DMS153 (cell line): ENCODE measurements at places on chromosomes 5 and 9.

DNA sequence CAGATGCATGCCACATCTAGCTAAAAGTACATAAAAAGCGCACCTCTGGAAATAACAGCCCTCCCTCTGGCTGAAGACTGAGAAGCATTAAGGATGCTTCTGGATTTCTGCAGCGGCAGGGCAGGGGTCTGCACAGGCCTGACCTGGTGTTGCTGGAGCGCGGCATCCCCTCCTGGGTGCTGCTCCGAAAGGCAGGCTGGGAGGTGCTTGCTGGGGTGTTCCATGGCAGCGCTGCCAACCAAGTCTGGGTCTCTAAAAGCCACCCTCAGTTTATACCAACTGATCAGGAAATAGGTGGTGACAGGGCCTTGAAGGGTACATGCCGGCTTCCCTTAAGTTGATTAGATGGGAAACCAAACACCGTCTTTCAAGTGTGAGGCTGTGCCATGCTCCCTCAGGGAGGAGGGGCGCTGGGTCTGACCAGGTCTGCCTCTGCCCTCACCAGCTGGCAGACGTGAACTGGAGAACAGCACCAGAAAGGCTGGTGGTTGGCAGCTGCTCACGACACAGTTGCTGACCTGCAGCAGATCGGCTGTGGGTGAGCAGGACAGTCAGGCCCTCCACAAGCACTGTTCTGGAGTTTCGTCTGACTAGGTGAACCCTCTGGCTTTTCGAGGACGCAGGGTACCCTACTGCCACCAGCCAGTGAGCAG is 81.6 kb downstream of the DAP start:
- DNase-seq = no peak

DNA sequence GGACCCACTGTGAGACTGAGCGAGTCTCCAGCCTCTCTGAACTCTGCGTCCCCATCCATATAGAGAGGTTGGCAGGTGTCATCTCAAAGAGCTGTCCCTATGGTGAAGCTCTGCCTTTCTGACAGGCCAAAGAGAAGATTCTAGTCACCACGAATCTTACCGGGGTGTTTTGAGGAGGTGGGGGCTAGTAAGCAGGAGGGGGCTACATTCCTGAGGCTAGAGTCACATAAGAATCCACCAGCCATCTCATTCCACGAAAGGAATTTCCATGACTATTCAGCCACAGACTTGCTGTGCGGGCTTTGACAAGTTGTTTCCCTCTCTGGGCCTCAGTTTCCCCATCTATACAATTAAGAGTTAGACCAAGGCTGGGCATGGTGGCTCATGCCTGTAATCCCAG is 16.3 kb downstream of the PDGFRB start:
- no peak for DNase-seq

- DNase-seq = no peak
These were observed 78.8 kb upstream of the TNFAIP8 start for GRCh38 chr5:119276978-119277377.

DNA sequence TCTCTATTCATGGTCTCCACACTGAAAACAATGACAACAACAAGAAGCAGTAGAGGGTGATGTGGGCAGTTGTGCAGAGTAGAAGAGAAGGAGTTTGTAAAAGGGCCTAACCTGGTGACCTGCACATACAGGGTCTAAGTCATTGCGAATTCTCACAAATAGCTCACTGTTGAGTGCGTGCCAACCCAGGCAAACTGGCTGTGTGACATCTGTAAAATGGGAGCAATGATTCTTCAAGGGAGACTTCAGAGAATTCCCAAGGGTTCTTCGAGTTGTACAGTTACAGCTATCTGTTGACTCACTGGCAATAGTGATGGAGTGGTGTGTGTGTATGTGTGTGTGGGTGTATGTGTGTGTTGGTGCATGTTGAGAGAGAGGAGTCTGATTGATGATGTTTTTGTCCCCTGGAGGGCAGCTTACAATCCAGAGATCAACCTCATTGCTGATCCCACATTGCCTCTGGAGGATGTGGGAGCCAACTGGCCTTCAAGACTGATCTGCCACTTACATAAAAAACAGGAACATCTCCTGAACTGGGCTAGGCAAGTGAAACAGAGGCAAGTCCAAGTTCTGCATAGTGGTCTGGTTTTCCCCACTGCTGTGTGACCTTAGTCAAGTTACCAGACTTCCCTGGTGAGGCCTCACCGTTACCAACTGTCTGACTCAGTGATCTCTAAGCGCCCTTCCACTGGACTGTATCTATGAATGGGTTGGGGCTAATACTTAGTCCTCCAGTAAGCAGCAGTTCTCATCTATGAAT is 3.2 kb downstream of the FAT2 start:
- DNase-seq = no peak

DNA sequence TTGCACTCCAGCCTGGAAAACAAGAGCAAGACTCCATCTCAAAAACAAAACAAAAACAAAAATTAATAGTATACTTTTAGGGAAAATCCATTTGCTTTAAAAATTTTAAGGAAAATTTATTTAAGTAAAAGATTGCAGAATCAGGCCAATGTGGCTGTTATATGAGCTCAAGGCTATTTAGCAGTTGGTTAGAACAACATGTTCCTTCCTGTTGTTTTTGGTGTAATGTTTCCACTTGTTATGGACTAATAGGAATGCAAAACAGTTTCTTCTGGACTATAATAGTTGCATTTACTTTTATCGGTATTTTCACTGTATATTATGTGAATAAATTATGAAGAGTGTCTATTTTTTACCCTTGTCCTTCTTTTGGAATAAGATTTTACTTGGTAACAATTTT is 3.0 kb upstream of the CDC42SE2 start:
- DNase-seq = no peak

GRCh38 chr9:1404940-1405339 is 354.8 kb downstream of the DMRT2 start:
- no peak for DNase-seq

- no peak for DNase-seq
These were observed 18.7 kb downstream of the INIP start for GRCh38 chr9:112699230-112699629.

GRCh38 chr5:131814990-131815389 is 18.2 kb upstream of the FNIP1 start:
- no peak for DNase-seq

GRCh38 chr9:137156567-137157375 is 13.1 kb downstream of the LRRC26 start:
- DNase-seq = peak; percentile 37

DNA sequence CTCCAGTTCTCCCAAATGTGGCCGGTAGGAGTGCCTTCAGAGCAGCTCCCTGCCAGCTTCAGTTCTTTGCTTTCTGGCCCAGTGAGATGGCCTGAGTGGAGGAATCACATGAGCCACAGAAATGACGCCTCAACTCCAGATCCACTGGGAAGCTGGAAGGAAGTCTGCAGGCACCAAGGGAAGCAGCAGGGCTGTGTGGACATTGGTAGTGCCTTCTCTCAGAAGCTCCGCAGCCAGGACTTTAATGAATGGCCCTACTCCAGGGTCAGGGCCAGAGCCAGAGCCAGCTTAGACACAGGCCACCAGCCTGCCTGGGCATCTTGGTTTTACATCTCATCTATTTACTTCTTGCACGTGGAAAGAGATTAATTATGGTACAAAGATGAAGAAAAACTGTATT is 12.0 kb upstream of the PSMB7 start:
- no peak for DNase-seq

DNA sequence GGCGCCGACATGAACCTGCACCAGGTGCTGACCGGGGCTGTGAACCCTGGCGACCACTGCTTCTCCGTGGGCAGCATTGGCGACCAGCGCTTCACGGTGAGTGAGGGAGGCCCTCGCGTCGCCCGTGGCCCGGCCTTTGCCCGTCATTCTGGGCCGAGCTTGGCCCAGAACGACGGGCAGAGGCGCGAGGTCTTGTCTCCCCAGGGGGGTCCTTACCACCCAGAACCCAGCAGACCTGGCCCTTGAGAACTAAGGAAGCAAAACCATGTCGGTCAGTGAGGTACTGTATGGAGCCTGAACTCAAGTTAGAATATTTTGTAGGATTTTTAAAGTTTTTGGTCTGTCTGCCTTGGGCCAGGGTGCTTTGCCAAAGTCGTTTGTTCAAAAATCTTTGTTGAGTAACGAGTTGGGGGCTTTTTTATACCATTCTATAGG is 691 bp downstream of the DMXL1 start:
- DNase-seq = no peak

DNA sequence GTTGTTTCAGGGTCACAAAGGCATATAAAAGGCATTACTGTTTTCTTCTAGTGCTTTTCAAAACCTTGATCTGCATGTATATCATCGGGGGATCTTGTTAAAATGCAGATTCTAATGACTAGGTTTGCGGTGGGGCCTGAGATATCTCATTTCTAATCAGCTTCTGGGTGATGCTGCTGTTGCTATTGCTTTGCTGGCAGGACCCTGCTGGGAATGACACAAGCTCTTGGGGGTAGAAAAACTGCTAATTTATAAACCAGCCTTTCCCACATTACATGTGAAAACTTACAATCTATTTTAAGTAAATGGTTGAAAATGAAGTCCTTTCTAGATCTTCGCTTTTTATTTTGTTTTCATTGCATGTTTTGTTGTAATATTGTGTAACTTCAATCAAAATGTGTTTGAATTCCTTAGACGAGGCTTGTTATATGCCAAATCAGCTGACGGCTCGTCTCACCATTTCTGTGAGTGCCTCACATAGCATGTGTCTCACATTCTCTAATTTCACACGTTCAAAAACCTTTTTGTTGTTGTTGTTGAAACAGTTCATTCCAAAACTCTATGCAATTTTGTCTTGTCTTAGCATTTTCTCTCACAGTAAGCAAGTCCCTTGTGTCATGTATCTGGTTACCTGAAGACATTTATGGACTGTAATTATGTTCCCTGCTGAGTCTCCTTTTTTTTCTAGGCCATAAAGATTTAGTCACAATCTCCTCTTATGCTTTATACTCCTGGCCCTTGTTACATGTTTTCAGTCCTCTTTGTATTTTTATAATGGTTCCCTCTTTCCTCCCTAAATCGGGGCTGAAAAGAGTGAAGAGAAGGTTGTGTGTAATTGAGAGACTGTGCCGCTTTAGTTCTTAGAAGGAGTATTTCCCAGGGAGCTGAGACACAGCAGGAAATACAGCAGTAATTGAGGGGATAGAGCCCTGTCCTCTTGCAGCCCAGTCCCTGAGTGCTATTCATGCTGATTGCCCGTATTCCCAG is 521.0 kb upstream of the SEMA6A start:
- DNase-seq = no peak

DNA sequence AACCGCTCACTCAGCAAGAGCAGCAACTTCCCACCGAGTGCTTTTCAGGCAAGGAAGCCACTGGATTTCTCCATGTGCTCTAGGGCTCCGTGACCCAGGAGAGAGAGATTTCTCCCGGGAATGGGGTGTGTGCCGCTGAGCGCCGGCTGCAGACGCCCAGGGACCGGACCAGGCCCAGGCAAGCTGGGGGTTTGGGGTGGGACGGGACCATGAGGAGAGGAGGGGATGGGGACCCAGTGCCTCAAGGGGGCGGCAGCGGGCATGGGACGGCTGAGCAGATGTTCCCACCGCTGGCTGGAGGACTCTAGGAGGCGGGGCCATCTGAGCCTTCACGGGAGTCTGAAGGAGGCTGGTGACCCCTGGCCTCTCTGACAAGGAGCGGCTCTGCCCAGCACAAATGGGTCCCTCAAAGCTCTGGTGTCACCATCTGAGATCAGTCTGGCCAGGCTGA is 8.5 kb downstream of the LCN9 start:
- no peak for DNase-seq

DNA sequence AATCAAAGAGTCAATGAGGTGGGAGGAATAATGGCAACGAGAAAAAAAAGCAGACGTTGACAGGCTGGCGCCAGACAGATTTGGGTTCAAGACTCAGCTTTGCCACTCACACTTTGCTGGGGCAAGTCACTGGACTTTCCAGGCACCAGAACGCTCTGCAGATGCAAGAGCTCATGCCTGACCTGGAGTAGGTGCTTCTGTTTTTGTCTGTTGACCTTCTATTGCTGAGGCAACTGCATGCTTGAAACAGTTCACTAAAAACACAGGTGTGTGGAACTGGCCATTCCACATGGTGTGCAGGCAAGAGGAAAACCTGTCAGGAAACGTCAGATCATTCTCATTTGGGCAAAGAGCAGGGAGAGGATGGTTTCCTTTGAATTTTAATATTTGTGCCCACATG is 161.2 kb upstream of the SMIM23 start:
- DNase-seq = no peak
